ENCODE measurements at places on chromosomes 12 and 14.

- no peak for DNase-seq
Observed at GRCh38 chr12:116370886-116371580, 93.5 kb upstream of the MED13L start.

DNA sequence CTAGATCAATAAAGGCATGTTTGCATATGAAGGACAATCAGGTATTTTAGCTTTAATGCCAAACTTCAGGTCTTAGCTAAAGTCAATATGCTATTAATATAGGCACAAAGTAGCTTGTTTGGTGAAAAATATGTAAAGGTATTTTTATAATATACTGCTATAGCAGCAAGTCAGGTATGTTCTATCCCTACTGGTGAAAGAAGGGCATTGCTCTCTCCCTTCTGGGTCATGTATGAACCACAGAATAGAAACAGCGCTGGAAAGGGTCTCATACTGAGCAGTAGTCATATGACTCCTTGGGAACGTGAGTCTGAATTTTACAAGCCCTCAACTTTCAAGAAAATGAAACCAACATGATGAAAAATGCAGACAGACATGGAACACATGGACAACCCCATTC is 314.6 kb downstream of the GRIN2B start:
- DNase-seq = no peak

GRCh38 chr12:50720501-50720900 is 43.4 kb upstream of the ATF1 start:
- no peak for DNase-seq

DNA sequence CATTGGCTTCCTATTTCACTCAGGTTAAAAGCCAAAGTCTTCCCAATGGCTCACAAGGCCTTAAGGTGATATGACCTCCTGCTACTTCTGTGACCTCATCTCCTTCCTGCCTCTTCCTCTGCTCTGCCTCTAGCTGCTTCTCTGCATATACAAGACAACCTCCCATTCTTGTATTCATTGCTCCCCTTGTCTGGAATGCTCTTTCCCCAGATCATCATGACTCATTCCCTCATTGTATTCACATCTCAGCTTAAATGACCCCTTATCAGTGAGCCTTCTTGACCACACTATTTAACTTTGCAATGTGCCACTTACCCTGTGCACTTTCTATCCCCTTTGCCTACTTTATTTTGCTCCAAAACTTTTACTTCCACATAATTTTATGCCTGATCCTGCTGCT is 90.2 kb downstream of the PPP1R12A start:
- DNase-seq = no peak

DNA sequence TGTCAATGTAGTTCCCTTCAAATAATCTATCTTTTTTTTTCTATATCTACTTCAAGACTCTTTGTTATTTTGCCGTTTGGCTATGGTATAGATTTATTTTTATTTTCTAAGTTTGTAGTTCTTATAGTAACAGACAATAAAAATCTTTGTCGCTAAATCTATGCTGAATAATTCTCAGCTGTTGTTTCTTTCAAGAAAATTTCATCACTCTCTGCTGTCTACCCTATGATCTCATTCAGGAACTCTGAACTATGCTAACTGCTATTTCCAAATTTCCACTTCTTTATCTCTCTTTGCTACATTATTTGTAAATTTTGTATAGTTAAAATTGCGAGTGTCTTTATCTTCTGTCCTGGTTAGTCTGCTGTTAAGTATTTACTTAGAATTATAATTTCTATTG is 353.6 kb downstream of the LRFN5 start:
- no peak for DNase-seq

DNA sequence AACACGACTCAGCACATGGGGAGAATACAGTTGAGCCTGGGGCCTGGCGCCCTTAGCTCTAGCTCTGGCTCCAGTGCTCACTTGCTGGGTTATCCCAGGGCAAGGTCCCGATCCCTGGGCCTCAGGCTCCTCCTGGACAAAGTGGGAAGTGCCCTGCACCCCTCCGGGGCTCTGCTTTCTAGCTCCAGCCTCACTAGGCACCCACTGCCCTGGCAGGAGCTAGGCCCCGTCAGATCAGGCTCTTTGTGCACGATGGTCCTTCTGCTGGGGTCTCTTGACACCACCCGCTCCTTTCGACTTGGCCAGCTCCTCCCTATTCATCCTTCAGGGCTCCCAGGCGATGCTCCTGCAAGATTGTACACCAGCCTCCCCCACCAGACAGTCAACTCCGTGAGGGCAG is 23.4 kb downstream of the NCKAP5L start:
- no peak for DNase-seq

- DNase-seq = no peak
Observed at GRCh38 chr12:1830981-1831963, 10.9 kb downstream of the LRTM2 start.

- DNase-seq = no peak
Observed at GRCh38 chr14:100589760-100590469, 2.7 kb upstream of the BEGAIN start.

- no peak for DNase-seq
Observed at GRCh38 chr14:71117839-71118743, 210.8 kb downstream of the PCNX1 start.

DNA sequence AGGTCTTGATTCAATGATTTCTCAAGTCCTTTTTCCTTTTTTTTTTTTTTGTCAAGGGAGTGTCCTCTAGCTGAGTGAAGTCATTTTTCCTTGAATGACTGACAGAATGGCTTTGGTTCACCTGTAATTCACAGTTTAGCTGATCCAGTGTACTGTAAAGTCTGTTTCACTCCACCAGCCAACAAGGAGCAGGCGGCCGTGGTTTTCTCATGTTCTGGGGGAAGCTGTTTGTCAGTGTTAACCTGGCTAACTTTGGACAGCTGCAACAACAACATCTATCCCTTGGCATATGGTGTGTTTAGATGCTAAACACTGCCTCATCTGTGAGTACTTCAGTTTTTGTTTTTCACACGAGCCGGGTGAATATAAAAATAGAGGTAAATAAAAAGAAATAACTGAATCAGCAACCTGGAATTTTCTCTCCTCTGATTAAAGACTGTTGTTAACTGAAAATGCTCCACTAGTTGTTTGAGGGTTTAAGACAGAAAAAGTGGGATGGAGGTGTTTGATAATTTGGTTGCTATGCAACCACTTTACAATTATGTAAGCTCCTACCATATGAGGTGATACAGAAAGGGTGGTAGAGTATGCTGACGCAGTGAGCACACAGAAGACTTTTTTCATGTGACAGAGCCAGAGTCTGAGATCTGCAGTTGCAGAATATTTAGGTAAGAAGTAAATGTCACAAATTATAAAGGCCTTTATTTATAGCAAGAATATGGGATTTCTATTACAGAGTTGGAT is 50.3 kb upstream of the SLC2A13 start:
- no peak for DNase-seq

DNA sequence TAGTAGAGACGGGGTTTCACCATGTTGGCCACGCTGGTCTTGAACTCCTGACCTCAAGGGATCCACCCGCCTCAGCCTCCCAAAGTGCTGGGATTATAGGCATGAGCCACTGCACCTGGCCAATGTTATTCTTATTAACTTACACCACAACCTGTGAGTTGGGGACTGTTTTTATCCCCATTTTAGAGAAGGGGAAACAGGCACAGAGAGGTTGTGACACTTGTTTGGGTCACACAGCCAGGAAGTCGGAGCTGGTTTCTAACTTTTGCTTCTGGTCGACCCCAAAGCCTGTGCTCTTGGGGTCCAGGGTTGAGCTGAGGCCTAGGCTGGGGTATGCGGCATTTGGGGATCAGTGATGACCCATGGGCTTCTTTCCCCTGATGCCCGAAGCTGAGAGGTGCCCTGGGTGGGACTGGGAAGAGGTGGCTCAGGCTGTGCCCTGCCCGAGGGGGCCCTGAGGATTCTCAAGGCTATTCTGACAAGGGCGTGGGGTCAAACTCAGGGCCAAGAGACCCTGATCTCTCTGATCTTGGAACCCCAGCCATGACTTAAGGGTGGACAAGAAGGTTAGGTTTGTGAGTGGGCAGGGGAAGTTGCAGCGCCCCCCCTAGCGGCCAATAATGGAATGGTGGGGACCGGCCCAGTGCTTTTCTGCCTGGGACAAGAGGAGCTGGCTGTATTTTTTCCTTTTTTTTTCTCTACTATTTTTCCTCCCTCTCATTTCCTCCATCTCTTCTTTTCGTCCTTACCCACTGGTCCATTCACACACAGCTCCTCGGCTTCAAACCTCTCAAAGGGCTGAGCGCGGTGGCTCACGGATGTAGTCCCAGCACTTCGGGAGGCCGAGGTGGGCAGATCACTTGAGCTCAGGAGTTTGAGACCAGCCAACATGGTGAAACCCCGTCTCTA is 3.0 kb downstream of the SDSL start:
- peak; percentile 31 for DNase-seq

GRCh38 chr12:69241438-69242092 is 2.2 kb downstream of the CPSF6 start:
- no peak for DNase-seq

- no peak for DNase-seq
Observed at GRCh38 chr14:102878970-102879460, 43.4 kb upstream of the AMN start.

DNA sequence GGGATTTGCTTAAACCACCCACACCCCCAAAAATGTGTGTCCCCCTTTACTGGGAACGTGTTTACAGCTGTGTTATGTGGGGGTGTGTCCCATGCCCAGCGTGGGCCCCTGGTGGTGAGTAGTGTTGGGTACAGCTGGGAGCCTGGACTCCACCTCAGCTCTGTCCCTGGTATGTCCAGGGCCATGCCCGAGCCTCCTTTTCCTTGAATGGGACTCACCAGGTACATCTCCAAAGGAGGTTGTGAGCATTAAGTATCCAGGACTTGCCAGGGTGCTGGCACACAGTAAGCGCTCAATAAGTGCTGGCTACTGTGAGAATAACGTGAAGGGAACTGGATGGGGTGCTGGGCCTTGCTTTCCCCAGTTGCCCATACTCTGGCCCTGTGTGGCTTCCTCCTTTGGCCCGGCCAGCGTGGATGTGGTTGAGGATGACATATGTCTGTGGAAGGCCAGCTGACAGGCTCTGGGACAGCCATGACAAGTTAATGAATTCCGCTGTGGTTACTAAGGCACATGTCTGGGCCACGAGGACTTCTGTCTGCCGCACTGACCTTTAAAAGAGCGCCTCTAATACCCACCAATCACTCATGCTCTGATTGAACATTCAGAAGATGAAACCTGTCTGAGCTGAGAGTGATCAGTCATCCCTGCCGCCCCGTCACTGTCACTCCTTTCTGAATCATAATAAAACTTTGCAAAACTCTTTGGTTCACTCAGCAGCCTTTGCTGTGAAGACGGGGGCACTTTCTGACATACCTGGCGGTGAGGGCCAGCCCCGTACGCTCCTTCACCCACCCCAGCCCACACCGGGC is 74.7 kb downstream of the DIO3 start:
- DNase-seq = no peak

- no peak for DNase-seq
Observed at GRCh38 chr14:26499546-26499945, 98.3 kb downstream of the NOVA1 start.

GRCh38 chr12:46430340-46430948 is 57.9 kb upstream of the SLC38A2 start:
- no peak for DNase-seq

DNA sequence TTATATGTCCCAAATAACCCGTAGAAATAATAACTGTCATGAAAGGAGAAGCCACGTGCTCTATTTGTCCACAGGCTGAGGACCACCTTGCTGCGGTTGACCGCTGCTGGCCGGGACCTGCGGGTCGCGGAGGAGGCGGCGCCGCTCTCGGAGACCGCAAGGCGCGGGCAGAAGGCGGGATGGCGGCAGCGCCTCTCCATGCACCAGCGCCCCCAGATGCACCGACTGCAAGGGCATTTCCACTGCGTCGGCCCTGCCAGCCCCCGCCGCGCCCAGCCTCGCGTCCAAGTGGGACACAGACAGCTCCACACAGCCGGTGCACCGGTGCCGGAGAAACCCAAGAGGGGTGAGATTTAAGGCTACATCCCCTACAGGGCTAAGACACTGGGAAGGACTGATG is 21.0 kb downstream of the RPGRIP1 start:
- DNase-seq = peak; percentile 56

- no peak for DNase-seq
Observed at GRCh38 chr12:44077294-44077693, 241.4 kb downstream of the TMEM117 start.

GRCh38 chr12:27451036-27451825 is 4.7 kb downstream of the SMCO2 start:
- DNase-seq = no peak

DNA sequence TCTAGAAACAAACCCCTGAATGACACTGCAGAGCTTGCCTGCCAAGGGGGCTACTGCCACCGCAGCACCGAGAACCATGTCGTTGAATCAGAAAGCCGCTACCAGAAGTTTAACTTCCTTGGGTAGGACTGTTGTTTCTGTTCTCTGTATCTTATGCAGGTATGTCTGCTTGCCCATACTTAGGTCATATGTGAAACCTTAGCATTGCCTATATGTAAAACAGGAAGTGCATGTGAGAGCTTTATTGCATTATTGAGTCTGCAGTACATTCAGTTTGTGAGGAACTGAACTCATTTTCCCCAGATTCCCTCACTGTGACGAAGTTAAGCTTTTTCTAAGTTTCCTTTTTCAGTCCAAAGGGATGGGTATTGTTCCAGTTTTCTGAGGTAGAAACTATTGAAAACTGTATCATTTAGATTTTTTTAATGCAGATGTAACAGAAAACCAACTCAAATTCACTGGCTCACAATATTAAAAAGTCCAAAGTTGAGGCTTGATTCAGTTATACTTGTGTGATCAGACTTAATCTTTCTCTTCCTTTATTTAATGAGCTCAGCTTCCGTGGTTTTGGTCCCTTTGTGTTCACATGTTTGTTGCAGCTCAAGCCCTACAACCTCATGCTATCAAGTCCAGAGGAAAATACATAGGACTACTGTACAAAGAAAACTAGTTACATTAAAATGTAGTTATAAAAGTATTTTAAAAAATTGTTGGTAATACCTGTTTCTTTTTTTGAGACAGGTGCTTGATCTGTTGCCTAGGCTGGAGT is 6.9 kb downstream of the FBXO34 start:
- peak; percentile 55 for DNase-seq

DNA sequence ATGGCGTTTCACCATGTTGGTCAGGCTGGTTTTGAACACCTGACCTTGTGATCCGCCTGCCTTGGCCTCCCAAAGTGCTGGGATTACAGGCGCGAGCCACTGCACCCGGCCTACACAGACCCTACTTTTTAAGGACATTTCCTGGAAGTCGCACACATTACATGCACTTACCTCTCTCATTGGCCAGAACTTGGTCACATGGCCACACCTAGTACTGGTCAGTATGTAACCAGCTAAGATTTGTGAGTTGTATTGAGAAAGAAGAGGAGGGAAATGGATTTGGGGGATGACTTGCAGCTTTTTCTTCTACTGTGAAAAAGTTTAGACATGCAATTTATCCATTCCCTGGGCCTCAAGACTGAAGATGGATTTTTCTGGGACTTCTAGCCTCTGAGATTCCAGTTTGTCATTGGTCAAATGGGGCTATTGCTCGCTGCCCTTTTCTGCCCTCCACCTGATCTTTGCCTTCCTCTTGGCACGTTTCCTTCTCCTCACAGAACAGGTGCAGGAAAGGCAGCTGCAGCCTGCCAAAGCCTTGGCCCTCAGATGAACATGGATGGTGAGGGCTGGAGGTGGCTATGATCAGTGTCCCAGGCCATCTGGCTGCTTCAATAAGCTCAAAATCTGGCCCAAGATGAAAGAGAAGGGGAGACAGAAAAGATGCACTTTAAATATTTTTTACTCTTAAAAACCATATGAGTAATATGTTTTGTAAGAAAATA is 7.1 kb upstream of the ZDHHC22 start:
- DNase-seq = no peak

All from naive B cell (primary cell).